ENCODE measurements at places on chromosomes 12 and 14. TPM values are rescaled to one million over a fixed set of nuclear protein-coding genes. Genes with fewer than 3 reads are reported as not detected.

DNA sequence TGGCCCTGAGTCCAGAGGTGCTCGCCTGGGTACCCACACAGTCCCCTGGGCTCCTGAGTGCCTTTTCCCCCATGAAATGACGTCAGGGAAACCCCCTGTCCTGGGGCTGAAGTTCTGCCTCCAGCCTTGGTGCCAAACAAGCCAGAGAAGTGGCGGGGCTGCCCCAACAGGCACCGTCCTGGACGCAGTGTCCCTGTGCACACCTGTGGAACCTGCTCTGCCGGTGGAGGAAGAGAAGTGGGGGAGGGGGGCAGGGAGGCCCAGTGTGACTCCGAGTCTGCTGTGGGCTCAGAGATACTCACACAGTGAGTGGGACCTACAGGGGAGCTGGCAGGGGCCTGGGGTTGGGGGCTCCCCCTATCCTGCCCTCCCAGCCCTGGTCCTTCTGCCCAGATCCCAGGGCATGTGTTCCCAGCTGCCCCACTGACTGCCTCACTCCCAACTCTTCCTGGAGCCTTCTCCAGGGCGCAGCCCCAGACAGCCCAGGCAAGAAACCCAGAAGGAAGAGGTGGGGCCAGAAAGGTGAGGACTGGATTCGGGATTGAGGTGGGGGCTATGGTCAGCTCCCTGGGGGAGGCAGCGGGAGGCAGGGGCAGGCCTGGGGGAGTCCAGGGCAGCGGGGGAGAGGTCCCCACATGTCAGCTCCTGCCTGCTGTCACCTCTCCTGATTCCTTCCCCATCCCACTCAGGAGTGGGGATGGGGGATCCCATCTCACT is 24.7 kb downstream of the CCDC85C start:
- no peak for DNase-seq

DNA sequence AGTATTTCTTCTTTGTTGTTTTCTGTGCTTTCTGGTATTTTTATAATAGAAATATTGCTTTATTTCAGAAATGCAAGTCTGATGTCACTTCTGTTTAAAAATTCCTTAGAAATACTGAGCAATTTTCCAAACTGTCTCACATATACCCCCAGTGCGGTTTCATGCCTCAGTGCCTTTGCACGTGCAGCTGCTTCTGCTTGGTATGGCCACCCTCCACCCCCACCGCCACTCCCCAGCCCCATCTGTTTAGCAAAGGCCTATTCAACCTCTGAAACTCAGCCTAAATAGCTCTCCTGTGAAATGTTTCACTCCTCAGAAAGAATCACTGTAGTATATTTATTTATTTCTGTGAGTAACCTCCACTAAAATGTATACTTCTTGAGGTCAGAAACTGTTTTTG is 52.3 kb downstream of the PPM1H start:
- DNase-seq = no peak

MYH7 gene
- total RNA-seq = not detected

GRCh38 chr14:34971381-34971780 is 11.4 kb upstream of the SRP54 start:
- DNase-seq = no peak

DNA sequence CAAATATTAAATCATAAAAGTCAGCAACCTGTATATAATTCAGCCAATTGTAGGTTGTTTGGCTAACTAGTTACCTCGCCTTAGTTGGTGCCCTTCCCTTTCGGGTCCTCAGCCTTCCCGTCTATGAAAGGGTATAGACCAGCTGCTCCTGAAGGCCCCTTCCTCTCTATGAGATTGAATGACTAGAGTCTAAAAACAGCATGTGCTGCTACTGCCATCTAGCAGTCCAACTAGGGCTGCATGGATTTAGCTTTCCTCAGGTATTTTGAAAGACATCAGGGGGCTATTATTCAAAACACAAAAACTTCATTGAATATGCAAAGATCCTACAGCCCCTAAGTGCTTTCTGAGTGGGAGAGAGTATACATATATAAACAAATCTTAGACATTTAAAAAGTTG is 37.0 kb upstream of the TMEM263 start:
- DNase-seq = no peak
